ENCODE measurements at places on chromosomes 16 and 17.

DNA sequence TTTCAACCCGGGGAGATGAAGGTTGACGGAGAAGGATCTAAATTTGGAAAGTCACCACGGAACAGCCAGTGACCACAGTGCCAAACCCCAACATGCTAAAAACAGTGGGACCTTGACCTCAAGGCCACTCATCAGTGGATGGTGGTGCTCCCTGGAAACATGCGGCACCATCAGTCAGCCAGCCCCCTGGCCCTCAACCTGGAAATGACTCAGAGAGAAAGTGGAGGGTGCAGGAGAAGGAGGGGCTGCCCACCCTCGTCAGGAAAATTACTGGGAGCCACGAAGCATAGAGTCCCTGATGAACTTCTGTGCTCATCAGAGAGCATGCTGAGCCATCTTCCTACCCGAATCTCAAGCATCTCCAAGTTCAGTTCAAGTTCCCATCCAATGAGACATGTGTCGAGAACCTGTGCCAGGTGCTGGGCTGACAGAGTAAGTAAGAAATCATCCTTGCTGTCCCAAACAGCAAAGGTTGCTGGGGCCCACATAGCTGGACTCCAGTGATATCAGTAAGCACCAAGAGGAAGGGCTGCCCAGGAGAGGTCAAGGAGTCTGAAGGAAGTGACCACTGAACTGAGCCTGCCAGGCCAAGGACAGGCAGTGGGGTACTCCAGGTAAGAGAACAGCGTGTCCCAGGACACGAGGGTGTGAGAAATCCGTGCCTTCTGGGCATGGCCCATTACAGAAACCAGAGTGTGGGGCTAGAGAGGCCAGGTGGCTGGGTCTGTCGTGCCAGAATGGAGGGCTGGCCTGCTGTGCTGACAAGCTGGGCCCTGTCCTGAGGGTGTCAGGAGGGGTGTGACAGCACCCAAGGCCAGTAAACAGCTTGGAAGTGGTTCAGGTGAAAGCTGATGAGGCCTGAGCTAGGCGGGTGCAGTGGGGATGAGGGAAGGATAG is 5.2 kb downstream of the PECAM1 start:
- no peak for DNase-seq

GRCh38 chr17:80529104-80529903 is 15.3 kb upstream of the RPTOR start:
- DNase-seq, result no peak

DNA sequence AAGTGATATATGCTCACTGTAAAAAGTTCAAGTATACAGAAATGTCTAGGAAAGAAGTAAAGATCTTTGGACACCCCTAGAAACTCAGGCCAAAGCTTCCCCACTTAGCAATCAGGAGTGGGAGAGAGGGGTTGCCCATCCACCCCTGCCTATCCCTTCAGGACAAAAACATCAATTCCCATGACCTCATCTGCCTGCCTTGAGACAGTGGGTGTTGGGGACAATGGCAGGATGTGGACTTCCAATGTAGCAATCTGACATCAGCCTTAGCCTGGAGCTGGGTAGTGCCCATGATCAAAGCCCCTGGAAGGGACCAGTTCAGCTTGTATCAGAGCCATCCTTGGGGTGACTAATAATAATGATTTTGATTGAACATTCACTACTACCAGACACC is 18.1 kb downstream of the ITPRIPL2 start:
- DNase-seq, result no peak

DNA sequence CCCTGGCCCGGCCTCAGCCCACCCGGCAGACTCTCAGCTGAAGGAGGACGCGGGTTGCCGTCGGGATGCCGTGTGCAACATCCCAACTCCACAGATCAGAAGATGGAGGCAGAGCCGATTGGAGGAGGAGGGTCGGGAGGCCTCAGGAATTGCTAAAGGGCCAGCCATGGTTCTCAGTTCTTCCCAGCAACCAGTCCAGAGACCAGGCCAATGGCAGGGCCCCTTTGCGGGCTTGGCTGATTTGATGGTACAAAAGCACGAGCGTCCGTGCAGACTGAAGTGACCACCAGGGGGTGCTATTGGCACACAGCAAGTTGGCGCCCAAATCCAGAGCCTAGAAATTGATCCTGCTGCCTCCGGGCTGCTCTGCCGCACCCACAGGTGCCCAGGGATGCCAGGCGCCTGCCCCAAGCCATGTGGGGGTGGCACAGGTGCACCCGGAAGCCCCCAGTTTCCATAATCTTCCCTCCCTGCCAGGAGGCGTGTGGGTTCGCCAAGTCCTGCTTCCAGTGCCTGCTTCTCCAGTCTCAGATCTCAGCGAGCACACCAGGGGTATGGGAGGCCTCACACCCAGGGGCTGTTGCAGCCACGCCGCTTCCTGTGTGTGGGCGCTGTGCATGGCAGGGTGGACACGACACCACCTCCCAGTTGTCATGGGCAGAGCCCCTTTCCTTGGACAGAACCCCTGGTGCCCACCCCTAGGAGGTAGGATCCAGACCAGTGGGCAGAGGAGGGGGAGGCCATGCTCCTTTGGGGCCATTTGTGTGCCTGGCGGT is 7.1 kb upstream of the TEX19 start:
- DNase-seq, result peak; percentile 72

- no peak for DNase-seq
Observed at GRCh38 chr17:41785859-41786226, 668 bp downstream of the JUP start.

DNA sequence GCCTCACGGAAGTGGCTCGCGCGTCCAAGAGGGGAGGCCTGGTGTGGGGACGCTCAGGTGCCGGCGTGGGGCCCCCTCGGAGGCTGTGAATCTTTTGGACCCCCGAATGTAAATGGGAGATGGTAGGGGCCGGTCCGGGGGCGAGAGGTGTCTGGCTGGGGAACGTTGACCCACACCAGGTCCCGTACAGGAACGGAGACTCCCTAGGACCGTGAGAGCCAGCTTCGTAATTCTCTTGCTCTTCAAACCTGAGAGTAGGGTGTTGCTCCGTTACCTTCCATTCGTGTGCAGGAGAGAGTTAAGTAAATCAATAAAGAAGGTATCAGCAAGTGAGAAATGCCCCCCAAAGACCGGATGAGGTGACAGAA is 481 bp downstream of the LYRM1 start:
- no peak for DNase-seq

DNA sequence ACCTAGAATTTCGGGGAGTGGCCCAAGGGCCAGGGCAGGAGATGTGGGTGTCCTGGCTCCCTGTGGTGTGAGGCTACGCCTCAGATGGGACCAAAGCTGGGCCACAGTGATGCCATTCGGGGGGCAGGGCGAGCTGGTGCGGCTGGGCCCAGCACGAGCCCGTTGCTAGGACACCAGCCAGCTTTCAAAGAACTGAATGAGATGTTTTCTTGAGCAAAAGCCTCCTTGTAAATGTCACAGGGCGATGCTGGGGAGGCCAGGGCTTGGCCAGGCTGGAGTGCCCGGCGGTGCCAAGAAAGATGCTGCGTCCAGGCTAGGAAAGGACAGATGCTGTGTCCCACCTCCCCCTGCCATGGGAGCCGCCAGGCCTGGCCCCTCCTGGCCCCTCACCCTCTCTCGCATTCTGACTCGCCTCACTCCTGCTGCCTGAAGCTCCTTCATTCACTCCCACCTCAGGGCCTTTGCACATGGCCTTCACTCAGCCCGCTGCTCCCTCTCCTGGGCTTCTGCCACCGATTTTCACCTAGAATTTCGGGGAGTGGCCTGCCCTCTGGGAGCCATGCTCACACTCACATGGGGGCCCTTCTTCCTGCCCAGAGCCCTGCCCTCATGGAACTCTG is 39.1 kb downstream of the CPNE2 start:
- no peak for DNase-seq

- DNase-seq, result no peak
Observed at GRCh38 chr17:73770849-73771229, 126.6 kb upstream of the SDK2 start.

DNA sequence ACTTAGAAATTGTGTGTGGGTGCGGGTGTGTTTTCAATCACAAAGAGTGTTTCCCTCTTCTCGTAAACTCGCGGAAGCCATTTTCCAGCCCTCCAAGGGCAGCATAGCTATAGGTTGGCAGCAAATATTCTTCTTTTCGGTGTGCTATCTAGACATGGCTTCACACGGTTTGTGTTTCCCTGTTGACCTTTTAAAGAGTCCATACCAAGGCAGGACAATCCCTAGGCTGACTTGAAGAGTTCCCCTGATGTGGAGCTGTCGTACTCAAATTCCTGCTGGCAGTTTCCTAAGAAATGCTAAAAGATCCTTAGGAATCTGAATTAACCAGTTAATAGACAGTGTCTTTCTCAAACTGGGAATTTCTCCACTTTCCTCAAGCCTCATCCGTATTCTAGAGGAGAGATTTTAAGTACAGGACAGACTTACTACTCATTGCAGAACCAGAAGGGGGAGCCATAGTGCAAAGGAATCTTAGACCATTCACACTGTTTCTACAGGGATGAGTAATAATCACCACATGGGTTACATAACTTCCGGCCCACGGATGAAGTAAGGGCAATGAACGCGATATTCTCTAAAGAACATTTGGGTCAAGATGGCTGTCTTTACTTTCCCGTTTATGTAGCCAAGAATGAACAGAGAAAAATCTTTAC is 288.6 kb upstream of the ELAC2 start:
- no peak for DNase-seq

DNA sequence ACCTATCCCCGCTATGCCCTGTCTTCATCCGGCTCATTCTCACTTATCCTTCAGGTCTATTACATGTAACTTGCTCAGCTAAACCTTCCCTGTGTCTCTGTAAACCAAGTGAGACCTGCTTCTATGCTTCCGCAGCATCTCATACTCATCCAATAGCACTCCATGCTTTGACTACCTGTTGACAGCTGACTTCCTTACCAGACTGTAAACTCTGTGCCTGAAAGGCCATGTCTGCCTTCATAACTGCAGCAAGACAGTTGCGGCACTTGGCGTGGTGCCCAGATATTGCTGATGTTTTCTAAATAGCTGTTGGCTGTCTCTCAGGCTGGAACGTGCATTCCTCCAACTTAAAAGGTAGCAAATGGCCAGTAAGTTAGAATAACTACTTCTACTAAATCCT is 1.8 kb upstream of the OR1E1 start:
- DNase-seq, result no peak

GRCh38 chr16:19071811-19072777 is 4.7 kb downstream of the COQ7 start:
- DNase-seq, result peak; percentile 19

GRCh38 chr17:11178581-11178980 is 62.4 kb upstream of the SHISA6 start:
- no peak for DNase-seq

DNA sequence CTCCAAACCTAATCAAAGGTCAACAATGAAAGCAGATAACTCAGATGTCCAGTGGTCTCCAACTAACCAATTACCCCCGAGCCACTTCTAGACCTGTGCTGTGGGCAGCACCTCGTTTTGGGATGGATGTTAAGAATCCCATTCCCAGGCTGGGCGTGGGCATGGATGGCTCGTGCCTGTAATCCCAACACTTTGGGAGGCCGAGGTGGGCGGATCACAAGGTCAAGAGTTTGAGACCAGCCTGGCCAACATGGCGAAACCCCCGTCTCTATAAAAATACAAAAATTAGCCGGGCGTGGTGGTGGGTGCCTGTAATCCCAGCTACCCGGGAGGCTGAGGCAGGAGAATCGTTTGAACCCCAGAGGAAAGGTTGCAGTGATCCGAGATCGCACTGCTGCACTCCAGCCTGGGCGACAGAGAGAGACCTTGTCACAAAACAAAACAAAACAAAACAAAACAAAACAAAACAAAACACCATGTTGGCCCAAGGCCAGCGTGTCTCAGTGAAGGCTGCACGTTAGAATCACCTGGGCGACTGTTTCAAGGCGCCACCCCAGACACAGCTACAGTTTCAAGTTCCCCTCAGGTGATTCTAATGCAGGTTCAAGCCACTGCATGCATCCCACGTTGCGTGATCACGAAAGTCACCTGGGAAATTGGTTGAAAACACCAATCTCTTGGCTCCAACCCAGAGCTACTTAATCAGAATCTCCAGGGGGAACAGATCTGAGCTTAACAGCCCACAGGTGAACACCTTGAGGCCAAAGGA is 21.3 kb downstream of the COX4I1 start:
- DNase-seq, result no peak

- DNase-seq, result no peak
Observed at GRCh38 chr16:78483124-78483992, 383.9 kb downstream of the WWOX start.

DNA sequence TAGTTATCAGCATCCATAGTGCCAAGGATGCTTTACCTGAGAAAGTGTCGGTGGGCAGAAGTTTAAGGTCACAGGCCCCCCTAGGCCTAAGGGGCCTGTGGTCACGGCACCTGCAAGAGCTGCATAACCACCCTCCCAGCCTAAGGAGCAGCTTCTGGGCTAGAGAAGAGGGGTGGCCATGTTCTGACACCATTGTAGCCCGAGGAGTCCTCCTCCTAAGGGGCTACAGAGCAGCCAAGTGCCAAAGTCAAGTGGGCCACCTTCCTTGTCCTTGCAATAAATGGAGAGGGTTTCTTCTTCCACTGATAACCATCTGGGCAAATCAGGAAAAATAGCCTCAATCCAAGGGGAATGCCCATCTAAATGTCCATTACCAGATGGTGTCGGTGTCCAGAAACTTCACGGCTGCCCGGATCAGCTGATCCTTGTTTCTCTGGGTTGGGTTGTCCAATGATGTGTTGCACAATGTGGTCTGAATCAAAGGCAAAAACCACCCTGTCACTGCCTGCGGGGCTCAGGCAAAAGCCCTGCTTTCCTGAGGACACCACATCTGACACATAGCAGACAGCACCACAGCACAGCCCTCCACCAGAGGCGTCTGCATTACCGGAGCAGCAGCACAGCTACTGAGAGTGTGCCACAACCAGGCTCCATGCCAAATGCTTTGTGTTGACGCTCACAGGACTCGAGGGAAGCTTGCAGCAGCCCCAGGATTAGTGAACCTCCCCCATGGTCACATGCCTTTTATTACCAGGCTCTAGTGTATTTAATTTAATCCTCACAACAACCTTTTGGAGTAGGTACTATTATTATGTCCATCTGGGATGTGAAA is 12.8 kb downstream of the ATPAF2 start:
- DNase-seq, result no peak

GRCh38 chr17:19753661-19754463 is 5.8 kb upstream of the ALDH3A1 start:
- DNase-seq, result no peak

DNA sequence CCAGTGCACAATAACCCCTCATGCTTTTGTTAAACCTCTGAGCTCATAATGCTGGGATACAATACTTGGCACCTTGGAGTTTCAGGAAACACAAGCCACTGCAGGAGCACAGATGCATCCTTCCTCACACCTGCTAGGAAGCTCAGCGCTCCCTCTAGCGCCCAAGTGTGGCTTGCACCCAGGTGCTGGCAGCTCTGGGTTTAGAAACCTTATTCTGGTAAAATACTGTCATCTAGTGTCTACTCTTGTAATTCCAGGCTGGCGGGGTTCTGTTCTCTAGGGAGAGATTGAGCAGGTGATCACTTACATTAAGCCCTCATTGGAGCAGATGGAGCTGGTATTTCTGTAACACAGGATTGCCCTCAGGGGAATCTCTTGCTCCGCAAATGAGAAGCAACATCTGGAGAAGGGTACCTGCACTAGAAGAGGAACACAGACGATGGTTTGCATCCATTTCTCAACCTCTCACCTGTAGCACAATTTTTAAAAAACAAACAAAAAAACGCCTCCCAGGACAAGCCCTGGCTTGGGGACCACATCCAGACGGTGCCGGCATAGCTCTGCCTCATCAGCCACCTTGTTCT is 1.5 kb downstream of the CCL1 start:
- DNase-seq, result peak; percentile 12

GRCh38 chr17:37466471-37466870 is 23.2 kb upstream of the DUSP14 start:
- DNase-seq, result no peak

Data from effector CD8-positive, alpha-beta T cell (primary cell).